ENCODE measurements at places on chromosomes 3 and 15.

- DNase-seq, result no peak
These were observed 22.3 kb downstream of the CFAP92 start for GRCh38 chr3:128971421-128972100.

GRCh38 chr3:58955308-58955707 is 94.5 kb downstream of the CFAP20DC start:
- no peak for DNase-seq

DNA sequence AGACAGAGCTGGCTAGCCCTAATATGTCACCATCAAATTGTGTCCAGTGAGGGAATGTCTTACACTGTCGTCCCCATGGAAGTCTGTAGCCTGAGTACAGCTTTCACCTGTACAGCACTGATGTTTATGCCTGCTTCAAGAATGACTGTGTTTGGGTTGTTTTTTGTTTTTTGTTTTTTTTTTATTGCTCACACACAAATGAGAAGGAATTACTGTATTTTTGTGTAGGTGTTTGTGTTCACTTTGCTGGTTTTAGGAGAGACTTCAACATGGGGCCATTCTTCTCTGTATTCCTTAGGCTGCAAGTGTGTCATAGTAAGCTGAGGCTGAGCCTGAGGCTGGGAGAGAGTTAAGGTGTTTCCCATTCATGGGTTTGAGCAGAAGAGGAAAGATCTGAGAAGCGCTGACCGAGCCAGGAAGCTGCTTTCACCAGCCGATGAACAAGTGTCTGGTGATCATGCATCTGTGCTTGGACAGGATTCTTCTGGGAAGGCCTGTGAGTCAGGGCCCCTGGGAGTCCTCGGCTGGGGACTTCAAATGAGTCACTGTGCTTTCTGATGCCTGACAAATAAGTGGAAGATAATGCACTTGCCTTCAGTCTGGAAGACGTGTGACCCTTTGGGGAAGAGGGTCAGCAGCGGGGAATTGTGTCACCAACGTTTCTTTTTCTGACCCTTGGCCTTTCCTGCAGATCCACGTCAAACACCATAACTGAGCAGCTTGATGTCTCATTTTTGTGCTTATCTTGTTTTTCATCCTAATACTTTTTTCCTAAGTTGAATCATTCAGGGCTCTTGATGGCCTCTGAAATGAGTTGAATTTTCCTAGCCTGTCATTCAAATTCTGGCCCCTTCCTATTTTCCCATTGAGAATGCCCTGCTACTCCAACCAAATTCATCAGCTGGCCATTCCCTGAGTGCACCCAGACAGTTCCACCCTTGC is 36.7 kb upstream of the ZBTB38 start:
- no peak for DNase-seq

DNA sequence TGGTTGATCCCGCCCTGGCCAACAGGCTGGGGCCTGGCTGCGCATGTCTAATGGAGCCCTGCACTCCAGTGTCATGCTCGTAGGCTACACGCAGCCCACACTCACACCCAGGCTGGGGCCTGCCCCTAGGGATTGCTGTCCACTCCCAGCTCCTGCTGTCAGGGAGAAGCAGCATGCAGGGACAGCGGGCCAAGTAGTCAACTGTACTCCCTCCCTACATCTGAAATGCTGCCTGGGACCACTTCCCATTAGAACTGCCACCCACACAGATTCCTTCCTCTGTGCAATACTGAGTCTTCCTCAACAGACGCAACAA is 16.1 kb downstream of the ALS2CL start:
- DNase-seq, result no peak

GRCh38 chr3:56137415-56137814 is 330.9 kb downstream of the ERC2 start:
- no peak for DNase-seq

- no peak for DNase-seq
These were observed 257.5 kb downstream of the SHQ1 start for GRCh38 chr3:72590732-72591221.

DNA sequence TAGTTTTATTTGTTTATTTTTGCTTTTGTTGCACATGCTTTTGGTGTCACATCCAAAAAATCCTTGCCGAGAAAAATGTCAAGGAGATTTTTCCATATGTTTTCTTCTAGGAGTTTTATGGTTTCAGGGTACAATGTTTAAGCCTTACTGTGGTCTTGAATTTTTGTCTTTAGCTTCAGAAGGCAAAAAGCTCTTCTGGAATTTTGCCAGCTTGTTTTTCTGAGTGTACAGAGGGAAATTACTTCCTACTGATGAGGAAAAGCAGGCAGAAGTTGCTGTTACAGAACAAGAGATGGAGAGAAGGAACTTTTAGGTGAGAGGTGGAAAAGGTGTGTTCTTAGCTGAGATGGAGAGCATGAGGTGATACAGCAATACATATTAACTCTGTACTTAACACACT is 59.6 kb downstream of the UBE2E2 start:
- no peak for DNase-seq

DNA sequence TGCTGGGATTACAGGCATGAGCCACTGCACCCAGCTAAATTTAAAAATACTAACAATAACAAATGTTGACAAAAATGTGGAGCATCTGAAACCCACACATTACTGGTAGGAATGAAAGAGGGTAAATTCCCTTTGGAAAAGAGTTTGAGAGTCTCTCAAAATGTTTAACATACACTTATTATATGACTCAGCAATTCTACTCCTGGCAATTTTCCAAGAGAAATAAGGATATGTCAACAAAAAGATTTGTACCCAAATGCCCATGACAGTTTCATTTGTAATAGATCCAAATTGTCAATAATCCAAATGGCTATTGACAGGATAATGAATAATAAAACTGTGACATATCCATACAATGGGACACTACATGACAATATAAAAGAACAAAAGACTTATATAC is 9.0 kb downstream of the HCLS1 start:
- DNase-seq, result no peak

- no peak for DNase-seq
These were observed 82.9 kb downstream of the CLDN1 start for GRCh38 chr3:190239325-190239724.

- no peak for DNase-seq
These were observed 417.8 kb upstream of the TPM1 start for GRCh38 chr15:62624547-62625378.

DNA sequence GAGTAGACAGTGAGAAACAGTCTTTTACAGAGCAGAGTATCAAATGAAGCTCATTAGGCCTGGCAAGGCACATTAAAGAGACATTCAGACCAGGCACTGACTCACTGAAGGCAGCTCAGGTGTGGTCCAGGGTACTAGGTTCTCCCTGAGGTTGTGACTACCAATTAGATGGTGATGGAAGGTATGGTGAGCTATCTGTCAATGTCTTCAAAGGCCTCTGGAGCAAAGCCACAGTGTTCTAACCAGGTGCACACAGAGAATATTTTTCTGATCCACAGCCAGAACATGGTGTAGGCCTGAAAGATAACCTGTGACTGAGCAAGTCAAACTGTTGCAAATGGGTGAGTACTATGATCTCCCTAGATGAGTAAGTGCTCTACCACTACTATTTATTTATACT is 51.5 kb downstream of the EOMES start:
- DNase-seq, result no peak

DNA sequence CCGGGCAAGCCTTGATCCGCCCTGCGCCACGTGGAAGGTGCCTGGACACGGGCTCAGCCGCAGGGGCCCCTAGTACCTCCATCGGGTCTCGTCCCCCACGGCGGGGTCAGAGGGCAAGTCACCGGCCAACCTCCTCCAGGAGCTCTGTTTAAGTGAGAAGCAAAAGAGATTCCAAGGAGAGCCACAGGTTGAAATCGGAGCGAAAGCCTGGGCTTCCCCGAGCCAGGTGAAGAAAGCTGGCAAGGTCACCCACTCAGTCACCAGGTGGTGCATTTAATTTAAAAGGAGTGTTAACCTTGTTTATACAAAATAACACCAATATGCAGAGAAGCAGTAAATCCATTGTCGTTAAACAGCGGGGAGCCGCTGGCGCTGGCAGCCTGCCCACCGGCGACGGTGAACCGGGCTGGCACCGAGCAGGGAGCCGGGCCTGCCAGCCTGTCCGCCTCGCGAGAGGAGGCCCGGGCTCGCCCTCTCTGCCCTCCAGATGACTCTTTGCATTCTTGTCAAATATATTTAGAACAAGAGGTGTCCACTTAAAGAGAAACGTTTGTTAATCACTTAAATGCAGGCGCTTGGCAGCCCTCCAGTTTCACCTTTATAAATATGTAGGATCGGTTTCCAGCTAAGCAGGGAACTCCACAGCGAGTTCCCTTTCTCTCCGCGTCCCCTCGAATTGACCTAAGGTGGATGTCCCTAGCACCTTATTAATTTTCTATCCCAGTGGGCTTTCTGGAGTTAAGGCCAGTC is 277.3 kb upstream of the NR2F2 start:
- DNase-seq, result no peak

- DNase-seq, result no peak
These were observed 234.5 kb downstream of the ERC2 start for GRCh38 chr3:56233742-56234141.

DNA sequence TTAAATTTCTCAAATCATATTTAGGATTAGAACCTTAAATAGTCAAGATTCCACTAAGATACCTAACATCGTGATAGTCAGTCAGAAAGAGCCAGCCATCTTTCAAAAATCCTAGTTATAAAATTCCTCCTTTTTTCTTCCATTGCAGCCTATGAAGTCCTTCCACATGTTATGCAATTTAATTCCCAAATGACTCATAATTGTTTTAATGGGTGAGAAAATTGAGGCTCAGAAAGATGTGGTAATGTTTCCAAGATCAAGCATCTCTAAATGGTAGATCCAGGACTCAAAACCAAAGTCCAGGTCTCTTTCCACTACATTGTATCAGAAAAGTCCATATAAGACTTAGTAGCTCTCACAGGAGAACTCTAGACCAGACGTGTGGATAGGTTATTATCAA is 9.5 kb downstream of the CFAP44 start:
- no peak for DNase-seq

DNA sequence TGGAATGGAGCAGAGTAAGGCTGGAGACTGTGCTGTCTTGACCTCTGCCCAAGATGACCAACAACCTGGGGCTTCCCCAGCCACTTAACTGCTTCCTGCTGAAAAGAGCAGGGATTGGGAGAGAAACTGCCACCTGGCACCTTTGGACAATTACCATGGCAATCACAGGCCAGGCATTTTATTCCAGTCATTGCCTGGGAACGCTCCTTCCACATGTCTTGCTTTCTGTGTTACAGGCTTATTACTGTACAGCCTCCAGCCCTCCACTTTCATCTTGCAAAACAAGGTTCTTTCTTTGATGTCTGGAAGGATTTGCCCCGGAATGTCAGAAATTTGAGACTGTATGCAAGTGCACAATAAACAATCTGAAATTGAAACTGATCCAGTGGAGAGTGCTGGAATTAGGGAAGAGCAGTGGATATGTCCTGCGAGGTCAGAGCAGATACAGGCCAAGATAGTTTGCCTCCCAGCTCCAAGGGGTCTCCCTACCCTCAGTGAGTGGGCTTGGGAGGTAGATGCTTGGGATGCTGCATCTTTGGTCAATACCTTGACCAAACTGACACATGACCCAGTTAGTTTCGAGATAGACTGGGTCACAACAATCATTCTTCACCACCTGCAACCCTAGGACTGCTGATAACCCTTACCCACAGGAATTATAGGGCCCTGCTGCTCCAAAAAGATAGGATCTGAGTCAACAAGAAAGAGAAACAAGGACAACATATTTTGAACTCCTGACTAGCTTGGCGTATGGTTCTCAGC is 2.7 kb downstream of the PPP1R14D start:
- no peak for DNase-seq

- no peak for DNase-seq
These were observed 7.3 kb downstream of the ESYT3 start for GRCh38 chr3:138441742-138442141.

DNA sequence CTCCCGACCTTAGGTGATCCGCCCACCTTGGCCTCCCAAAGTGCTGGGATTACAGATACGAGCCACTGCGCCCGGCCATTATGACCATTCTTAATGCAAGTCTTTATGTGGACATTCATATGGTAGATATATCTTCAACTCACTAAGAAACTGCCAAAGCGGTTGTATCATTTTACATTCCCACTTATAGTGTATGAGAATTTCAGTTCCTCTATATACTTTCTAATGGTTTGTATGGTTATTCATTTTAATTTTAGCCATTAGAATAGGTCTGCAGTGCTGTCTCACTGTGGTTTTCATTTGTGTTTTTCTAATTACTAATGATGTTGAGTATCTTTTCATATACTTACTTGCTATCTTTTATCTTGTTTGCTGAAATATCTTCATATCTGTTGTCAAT is 32.5 kb downstream of the TCF12 start:
- DNase-seq, result no peak

- no peak for DNase-seq
These were observed 177.5 kb upstream of the ICE2 start for GRCh38 chr15:60656481-60656880.

- DNase-seq, result no peak
These were observed 272.6 kb upstream of the IGF1R start for GRCh38 chr15:98375513-98376340.

DNA sequence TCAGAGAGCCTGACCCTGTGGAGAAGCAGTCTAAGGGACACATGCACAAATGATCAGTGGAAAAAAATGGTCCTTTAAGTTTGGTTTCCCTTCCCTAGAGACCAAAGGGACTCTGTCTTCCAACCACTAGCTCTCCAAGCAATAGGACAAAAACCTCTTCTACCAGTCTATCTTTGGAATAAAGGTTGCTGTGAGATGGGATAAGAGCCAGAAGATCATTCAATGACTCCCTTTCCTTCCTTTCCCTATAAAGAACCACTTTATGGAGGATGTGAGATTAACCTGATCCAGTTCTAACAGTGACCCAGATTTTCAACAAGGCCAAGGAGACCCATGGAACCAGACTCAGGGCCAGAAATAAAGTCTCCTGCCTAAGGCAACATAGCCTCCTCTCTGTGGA is 74.8 kb downstream of the DHX30 start:
- no peak for DNase-seq

GRCh38 chr3:36741285-36741684 is 23.1 kb downstream of the DCLK3 start:
- no peak for DNase-seq

- DNase-seq, result peak; percentile 19
These were observed at the start of gene EPHA3 for GRCh38 chr3:89107461-89108290. TSS of gene EPHA3 (plus strand) at chr3:89107621. CDS start at chr3:89107749, 128 bp downstream.

DNA sequence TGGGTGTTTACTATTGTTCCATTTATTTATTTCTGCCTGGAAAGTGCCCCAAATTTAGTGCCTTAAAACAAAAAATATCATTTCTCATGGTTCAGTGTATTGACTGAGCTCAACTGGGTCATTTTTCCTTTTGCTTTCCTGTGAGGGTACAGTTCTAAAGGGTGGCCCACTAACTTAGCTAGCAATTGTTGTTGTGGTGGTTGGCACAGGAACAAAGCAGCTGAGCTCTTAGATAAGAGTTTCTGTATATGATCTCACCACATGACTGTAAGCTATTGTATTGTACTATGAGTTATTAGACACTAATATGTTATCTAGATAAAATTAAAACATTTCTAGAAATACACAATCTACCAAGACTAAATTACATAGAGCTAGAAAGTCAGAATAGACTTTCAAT is 1283.7 kb downstream of the OTOL1 start:
- no peak for DNase-seq

GRCh38 chr15:78981532-78982313 is 36.9 kb upstream of the CTSH start:
- no peak for DNase-seq

GRCh38 chr15:65404186-65404872 is 18.4 kb downstream of the IGDCC4 start:
- DNase-seq, result no peak

GRCh38 chr3:77837456-77838025 is 797.6 kb downstream of the ROBO2 start:
- no peak for DNase-seq

GRCh38 chr3:41872157-41872556 is 89.7 kb downstream of the ULK4 start:
- DNase-seq, result no peak
